ENCODE measurements at places on chromosomes 12 and 14.

GRCh38 chr12:110688446-110689280, at the start of gene HVCN1:
TSS of gene HVCN1 (minus strand) at chr12:110689115. CDS start at chr12:110683245, 5,870 bp downstream.
- no peak for DNase-seq

DNA sequence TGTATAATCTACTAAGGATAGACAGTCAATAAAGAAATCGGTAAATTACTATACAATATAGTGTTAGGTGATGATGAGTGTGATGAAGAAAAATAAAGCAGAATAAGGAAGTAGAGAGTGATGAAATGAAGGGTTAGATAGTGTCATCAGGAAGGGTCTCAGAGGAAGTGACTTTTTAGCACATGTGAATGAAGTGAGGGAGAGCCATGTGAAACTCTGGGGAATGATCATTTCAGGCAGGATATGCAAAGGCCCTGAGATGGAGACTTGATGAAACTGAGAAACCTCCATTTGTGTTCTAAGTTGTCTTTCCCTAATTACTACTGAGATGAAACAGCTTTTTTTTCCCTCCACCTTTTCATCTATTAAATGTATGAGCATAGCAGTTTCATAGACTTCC, 19.4 kb upstream of the GNPTAB start:
- no peak for DNase-seq

- no peak for DNase-seq
Observed at GRCh38 chr12:127388985-127389384, 878.0 kb upstream of the TMEM132C start.

- no peak for DNase-seq
Observed at GRCh38 chr14:95683793-95684192, 2.4 kb upstream of the TCL1B start.

DNA sequence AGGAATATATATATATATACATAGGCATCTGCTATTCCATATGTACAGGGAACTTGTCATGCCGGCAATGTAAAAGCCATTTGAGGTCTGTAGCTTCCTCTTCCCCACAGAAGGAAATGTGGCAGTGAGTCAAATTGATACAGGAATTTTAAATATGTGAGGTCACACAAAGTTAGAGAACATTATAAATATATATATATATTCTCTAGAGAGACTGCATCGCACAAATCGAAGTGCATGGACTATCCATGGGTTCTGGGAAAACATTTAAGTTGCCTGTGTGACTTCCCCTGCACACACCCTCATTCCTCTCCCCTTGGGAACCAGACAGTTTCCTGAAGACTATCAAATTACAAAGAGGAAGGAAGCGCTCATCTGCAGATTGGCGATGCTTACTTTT, 100.9 kb upstream of the CCDC91 start:
- DNase-seq, result no peak

Data from NCI-H1417 treated with DMSO at 0.1 percent for 48 hours (cell line).